SJSA1 (cell line): ENCODE measurements at places on chromosomes 12 and 14.
A peak's percentile ranks its signal among the peaks of the same experiment; 100 is the strongest.

DNA sequence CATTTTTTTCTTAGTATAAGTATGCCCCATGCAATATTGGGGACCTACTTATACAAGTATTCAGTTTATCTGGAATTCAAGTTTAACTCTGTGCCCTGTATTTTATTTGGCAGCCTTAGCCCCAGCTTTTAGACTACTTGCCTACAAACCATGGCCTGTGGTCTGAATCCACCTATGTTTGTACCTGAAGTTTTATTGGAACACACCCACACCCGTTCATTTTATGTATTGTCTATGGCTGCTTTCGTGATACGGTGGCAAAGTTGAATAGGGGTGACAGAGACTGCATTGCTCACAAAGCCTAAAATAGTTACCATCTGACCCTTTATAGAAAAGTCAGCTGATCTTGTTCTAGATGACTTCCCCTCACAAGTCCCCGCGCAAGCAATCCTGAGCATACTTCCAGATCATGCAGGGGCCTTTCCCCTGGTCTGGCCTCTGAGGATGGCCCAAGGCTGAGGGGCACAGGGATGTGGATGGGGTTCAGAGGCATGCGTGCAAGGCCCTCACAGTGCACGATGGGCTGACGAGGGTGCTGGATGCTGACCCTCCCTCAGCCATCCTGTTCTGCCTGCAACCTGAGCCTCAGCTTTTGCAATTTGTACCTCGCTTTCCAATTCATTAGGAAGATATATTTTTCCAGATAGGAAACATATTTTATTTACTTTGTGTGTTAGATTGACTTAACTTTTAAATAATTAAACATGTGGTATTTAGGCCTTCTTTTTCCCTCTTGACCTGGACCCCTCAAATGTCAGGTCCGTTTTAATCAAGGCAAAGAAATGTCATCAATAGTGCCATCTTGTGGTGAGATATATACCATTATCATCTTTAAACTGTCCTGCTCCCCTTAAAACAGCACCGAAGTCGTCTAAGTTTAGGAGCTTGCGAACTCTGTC is 527.3 kb upstream of the CCDC196 start:
- DNase-seq: peak; percentile 10

DNA sequence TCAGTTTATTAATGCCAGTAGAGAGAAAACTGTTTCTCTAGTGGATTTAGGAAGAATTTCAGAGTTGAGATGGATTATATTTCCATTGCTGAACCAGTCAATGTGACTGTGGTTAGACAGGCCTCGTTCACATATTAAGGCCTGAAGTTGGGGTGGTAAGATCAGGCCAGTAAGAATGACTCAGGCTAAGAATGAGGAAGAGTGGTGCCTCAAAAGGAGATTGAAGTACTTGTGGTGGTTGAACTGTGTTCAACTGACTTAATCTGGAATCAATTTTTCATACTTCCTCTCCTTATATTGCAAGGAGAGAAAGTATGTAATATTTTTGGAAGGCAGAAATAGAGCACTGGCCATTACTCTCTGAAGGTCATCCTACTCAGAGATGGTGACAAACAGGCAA is 37.8 kb upstream of the ATF7IP start:
- no peak for DNase-seq

DNA sequence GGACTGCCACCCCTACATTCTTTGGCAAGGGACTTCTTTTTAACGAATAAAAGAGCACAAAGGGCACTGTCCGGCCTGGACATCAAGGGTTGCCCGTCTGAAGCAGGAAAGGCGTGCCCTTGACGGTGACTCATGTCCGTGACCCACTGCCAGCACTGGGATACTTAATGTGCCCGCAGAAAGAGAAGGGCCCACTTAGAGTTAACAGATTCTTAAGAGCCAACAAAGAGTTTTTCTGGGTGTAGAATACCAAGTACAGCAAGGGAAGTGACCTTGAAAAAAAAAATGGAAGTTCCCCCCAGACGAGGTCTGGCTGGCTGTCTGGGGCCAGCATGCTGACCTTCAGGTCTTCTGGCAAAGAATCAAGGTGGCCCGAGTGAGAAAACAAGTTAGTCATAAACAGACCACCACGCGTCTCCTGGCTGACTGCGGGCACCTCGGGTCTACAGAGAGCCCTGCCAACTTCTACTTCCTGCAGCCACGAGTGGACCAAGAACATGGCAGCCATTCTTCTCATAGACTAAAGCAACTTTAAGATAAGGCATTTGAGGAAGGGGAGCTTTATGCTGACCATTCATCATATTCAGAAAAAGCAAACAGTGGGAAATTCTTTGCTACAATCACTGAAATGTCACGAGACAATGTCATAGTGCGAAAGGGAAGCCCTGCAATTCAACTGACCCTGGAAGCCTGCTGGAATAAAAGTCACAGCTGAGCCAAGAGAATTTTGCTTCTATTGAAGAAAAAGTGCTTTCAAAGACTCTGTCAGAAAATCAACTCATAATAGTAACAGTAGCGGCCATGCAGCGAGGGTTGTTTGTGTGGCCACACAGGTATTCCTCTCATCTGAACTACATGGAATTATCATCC is 10.5 kb upstream of the SELPLG start:
- peak; percentile 95 for DNase-seq

GRCh38 chr12:52147964-52148463 is 43.8 kb downstream of the KRT80 start:
- peak; percentile 85 for DNase-seq

DNA sequence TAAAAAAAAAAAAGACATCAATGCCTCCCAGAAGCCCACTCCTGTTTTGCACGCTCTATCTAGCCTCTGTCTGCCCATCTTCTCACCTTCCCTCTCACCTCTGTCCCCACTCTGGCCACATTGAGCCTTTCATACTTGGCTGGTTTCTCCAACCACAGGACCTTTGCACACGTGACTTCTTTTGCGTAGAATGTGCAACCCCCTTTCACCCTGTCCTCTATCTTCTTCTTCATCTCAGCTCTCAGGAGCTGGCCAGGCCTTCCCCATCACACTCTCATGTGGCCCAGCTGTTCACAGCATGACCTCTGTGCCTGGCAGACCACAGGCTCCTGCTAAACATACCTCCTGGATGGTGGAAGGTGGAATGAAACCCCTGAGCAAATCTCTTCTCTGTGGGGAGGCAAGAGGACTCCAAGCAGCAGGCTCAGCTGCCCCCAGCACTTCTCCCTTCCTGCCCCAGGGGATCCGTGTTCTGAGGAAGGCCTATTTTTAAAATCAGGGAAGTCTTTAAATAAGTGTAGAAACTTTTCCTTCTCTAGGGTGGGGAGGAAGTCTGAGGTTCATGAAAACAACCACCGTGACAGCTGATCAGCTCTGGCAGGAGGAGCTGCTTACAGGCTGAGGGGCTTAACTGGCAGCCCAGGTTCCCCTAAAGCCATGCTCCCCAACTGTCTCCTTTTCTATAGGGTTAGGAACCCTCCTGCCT is 11.6 kb downstream of the HVCN1 start:
- DNase-seq: no peak
